Activated CD8-positive, alpha-beta memory T cell treated with anti-CD3 and anti-CD28 coated beads, Interleukin-2, amount 50 U/mL, for 4 hours (primary cell): ENCODE measurements at places on chromosomes 13 and 19.

- DNase-seq: no peak
These were observed 5.0 kb downstream of the ANO8 start for GRCh38 chr19:17329366-17330261.

GRCh38 chr19:46407856-46408663 is 5.3 kb downstream of the CCDC8 start:
- DNase-seq: no peak

- DNase-seq: no peak
These were observed 435.3 kb upstream of the HTR2A start for GRCh38 chr13:47332149-47332548.

- DNase-seq: peak; percentile 46
These were observed 1.4 kb downstream of the ARHGEF18 start for GRCh38 chr19:7349961-7350711.

- DNase-seq: no peak
These were observed 15.2 kb downstream of the TPT1 start for GRCh38 chr13:45325806-45326205.

DNA sequence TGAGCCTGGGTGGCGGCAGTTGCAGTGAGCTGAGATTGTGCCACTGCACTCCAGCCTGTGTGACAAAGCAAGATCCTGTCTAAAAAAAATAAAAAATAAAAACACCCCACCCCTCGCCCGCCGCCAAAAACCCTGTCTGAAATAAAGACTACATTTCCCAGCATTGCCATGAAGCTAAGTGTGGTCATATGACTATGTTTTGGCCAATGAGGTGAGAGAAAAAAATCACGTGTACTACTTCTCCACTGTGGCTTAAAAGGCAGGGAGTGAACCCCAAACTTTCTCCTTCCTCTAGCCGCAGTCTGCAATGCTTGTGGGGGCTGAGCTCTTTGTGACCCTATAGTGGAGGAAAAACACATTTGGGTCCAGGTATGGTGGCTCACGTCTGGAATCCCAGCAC is 54.9 kb downstream of the COLGALT1 start:
- no peak for DNase-seq

GRCh38 chr19:58558623-58559274 is 338 bp upstream of the UBE2M start:
- peak; percentile 99 for DNase-seq

DNA sequence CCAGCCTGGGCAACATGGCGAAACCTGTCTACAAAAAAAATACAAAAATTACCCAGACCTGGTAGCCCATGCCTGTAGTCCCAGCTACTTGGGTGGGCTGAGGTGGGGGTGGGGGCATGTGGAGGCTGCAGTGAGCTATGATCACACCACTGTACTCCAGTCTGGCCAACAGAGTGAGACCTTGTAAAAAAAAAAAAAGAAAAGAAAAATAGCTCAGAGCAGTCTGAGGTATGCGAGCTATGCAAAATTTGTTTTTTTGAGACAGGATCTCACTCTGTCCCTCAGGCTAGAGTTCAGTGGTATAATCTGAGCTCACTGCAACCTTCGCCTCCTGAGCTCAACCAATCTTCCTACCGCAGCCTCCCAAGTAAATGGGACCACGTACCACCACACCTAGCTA is 7.1 kb upstream of the TOMM40 start:
- DNase-seq: no peak

DNA sequence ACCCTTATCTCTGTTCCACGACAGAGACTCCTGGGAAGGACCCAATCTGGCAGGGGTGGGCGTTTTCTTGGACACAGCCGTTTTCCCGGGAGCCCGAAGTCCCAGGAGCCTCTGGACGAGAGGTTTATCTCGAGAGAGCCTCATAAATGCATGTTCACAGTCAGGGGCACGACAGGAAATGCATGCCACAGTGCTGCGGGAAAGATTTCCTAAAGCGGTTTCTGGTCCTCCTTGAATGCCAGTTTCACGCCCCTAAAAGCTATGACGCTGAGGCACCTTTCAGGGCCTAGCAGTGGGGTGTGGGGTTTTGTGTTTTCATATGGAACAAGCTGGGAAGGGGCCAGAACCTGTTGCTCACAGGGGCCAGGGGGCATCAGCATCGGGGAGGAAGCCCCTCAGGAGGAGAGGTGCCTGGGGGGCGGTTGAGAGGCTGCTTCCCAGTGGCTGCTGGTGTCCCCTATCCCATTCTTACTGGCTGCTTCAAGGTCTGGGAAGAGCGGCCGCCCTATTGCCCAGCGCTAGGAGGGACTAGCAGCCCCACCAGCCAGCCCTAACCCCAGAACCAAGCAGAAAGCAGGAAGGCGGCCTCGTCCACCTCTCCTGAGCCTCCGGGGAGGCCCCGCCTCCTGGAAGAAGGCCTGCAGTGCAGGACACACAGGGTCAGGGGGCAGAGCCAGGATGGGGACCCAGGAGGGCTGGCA is 157.0 kb downstream of the KDM4B start:
- DNase-seq: no peak

- no peak for DNase-seq
These were observed 133.7 kb downstream of the GGACT start for GRCh38 chr13:100454876-100455275.

DNA sequence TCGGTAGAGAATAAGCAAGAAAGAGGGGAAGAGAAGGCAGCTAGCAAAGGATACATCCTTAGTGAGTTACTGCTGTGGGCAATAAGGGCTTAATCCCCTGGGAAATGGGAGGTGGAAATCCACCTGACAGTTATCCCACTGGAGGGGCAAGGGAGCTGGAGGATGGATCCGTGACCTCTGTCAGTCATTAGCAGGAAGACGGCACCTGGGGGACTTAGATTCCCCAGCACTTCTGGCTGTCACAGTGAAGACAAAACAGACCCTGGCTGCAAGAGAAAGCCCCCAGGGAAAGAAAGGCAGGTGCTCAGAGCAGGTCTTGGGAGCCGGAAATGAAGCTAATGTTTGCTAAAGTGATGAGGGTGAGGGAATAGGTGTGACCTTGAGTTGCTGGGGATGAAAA is 70.4 kb upstream of the MRI1 start:
- no peak for DNase-seq

- peak; percentile 60 for DNase-seq
These were observed 1.5 kb downstream of the ZIC5 start for GRCh38 chr13:99969919-99970650.

DNA sequence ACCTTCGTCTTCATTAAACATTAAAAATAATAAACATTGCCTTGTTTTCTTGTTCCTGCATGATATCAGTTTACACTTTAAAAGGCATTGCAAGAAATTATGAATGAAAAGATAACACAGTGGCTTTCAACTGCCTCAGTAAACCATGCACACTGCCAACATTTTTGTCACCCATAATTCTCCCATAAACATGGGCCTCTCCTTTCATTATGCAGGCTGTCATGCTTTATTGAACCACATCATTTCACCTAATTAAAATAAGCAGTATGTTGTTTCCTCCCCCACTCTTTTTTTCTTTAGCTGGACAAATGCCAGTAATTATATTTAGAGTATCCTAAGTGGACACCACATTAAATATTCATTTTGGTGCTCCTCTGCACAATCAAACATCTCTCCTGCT is 1566.5 kb upstream of the SLC10A2 start:
- DNase-seq: no peak

DNA sequence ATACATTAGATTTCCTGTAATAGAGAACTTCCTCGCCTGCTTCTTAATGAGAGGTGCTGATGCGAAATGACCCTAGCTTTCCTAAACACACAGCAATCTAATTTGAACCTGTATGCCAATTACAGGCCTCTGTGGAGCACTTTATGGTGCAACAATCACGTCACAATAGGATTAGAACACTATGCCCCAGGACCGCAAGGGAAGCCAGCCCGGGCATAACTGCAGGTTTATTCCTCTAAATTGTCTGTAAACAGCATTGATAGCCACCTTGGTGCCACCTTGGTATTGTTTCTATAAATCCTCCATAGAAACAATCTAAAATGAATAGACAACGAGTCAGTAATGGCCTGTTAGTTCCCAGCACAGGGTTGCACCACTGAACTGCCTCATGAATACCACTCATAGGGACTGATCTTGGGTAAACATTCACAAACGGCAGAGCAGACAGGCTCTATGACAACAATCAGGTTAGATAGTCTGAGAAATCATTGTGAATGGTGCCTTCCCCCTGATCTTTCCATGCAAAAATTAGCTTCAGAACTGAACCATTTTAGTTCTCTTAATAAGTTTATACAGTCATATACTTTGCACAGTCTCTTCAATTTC is 182.5 kb upstream of the OBI1 start:
- no peak for DNase-seq

- no peak for DNase-seq
These were observed 575 bp downstream of the SMIM44 start for GRCh38 chr19:3482507-3483225.

DNA sequence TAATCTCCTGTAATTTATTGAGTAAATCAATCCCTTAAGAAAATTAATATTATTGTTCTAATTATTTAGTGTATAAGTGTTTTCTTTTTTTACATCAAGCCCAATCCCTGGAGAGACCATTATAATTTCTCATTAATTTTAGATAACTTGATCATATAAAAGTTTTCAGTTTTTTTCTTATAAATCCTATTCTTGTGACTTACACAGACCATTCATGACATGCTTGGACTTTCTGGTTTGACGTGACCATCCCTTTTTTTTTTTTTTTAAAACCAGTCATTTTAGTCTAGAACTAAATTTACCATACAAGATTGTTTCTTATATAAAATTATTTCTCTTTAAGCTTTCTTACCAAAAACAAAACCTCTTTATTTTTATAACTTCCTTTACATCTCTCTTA is 5.4 kb upstream of the MTRF1 start:
- DNase-seq: no peak

DNA sequence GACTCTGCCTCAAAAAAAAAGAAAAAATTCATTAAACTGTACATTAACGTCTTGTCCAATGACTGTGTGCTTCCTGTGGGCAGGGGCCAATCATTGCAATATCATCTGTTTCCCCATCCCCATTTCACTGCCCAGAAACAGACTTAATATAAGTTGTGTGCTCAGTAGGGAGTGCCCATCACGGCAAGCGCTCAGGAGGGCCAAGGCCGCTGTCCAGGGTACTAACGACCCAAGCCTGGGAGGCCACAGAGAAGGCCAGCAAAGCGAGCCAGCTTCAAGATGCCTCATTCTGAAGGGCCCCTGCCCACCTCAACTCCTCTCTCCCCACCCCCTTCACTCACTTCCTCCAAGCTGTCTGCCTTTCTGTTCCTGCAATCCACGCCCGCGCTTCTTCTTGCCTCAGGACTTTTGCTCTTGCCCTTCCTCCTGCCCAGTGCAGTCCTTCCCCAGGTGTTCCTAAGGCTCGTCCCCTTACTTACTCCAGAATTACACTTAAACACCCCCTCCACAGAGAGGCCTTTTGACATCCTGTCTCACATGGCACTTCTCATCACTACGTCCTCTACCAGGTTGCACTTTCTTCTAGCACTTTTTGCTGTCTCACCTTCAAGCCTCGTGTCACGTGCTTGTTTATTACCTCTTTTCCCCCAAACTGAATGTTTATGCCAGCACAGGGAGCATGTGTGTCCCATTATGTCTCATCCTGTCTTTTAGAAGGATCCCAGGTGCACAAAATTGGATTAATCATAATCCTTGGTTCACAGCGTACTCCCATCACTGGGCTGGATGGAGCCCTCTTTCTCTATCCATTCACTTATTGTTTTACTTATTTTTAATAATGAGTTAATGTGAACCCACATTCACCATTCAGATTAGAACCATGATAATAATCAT is 11.3 kb upstream of the POU2F2 start:
- DNase-seq: no peak

- no peak for DNase-seq
These were observed 240.2 kb upstream of the MAB21L1 start for GRCh38 chr13:35716729-35717128.

DNA sequence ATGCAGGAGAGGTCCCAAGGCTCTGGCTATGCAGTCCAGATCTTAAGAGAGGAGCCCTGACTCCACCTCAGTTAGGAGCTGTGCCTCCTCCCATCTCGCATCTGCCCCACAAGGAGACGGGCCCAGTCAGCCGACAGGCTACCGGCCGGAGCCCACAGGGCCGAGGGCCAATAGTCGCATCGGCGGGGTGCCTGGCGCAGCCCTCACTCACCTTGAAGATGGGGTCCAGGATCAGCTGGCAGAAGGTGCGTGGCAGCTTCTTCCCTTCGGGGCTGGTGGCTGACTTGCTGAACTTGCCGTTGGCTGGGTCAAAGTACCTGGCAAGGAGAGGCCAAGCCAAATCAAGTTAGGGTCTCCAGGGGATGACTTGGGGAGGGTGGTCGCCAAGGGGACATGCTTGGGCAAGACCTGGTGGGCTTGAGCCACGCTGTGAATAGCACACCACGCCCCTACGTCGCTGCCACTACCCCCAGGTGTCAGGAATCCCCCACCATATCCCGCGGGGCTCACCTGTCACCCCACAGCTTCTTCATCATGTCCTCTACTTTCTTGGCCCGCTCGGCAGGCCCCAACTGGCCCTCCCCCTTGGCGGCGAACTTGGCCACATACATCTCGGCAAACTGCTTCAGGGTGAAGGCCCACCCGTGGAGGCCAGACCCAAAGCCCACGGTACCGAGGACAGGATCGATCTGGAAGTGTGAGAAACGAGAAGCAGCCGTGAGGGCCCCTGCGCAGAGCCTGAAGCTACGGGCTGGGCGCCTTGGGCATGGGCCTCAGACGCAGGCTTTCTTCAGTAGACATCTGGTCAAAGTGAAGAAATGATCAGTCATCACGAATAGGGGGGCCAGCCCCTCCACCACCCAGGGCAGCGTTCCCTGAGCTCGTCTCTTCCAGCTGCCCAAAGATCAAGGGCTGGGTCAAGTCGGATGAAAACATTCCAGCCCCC is 3.3 kb downstream of the EEF2 start:
- no peak for DNase-seq

DNA sequence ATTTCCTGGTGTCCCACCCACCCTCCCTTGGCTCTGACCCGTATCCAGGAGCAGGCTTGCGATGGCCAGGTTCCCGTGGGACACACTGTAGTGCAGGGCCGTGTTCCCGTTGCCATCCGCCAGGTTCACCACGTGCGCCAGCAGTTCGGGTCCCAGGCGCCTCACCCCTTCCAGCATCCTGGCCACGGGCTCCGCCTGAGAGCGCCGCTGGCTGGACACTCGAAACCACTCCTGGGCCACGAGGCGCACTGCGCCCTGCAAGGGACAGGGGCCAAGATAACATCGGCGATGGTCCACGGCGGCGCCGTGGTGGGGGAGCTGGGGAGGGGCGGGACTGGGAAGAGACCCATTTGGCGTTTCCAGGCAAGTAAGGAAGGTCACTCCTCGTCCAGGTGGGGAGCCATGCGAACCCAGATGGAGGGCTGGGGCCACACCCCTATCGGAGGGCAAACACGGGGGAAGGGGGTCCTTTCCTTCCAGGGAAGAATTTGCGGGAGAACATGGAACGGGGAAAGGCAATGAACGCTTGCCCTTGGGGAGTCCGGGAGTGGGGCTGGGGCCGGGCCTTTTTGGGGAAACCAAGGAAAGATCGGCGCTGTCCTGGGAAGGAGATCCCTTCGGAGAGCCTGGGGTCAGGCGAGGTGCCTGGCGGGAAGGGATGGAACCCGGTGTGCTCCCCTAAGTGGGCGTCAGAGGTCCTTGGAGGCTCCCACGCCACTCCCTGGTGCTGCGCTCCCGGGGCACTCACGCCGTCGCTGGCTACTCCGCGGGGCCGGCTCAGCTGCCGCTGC is 9.9 kb downstream of the KANK3 start:
- no peak for DNase-seq
